ENCODE measurements at places on chromosomes 5 and 9.

DNA sequence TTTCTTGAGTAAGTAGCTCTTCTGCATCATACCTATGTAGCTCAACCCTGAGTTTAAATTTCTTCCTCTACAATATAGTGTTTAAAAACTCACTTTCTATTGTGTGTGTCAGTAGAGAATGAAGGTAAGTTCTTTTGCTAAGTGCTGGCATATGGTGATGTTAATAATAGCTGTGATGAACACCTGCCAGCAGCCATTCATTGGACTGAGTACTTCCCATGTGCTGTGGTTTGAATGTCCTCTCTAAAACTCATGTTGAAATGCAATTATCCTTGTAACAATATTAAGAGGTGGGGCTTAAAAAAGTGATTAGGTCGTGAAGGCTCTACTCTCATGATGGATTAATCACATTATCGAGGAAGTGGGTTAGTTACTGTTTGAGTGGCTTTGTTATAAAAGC is 645.2 kb upstream of the RGMB start:
- DNase-seq = no peak

GRCh38 chr9:69605406-69605805 is 66.8 kb downstream of the APBA1 start:
- no peak for DNase-seq

DNA sequence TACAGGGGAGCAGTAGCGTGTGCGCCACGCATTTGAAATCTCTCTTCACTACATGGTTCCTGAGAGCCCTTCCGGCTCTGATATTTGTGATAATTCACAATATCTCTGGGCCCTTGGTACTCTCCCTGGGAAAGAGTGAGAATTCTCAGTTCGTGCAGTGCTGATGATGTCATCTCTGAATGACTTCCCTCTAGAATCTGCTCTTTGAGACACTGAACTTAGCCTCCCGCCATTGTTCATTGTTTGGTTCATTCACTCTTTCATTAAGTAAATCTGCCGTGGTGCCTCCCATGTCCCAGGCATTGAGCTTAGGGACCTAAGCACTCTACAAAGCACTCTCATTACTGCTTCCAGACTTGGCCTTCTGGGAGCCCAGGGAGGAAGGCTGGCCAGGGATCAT is 94.0 kb downstream of the PPARGC1B start:
- DNase-seq = no peak

GRCh38 chr9:89153232-89154017 is 25.2 kb downstream of the SHC3 start:
- DNase-seq = no peak

GRCh38 chr5:135220394-135221186 is 178.4 kb downstream of the MACROH2A1 start:
- no peak for DNase-seq
